Right renal pelvis (tissue), 4 donors: ENCODE measurements at places on chromosomes 5 and 9.

DNA sequence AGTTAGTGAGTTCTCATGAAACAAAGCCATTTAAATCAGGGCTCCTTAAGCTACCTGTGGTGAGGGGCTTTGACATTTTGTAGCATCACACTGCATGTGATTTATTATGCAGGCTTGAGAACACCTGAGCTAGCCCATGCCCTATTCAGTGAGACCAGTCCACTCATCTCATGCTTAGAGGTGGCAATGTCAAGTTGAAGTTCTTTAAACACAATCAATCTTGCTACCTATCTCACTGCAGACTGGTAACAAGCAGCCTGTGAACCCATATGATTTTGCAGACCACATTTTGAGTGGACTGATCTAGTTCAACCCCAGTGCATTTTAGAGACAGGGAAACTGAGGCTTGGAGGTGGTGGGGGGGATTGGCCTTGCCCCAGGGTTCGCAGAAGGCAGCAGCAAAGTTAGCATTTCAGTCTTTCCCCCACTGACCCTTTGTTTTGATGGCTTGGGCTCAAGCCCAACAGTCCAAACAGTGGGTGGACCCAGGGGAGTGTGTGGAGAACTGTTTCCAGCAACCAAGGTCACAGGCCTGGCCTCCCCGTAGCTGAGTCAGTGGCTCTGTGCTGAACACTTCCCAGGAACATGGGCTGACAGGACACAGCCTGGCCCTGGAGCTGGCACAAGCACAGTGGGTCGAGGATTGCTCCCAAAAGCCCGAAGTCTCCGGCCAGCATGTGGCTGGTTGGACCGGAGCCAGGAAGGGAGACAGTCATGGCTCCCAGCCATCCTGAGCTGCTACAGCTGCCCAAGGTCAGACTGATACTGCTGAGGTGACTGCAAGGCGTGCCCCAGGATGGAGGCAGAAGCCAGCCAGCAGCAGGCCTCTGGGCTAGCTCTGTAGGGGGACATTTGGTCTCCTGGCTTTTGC, 95.3 kb downstream of the RGS3 start:
- no peak for DNase-seq

DNA sequence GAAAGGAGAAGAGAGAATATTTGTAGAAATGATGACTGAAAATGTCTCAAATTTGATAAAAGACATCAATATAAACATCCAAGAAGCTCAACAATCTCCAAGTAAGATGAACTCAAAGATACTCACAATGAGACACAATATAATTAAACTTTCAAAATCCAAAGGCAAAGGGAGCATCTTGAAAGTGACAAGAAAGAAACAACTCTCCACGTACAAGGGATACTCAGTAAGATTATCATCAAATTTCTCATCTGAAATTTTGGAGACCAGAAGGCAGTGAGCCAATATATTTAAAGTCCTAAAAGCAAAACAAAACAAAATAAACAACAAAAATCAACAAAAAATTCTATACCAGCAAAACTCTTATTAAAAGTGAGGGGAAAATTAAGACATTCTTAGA, 428.7 kb downstream of the NFIB start:
- DNase-seq = no peak

DNA sequence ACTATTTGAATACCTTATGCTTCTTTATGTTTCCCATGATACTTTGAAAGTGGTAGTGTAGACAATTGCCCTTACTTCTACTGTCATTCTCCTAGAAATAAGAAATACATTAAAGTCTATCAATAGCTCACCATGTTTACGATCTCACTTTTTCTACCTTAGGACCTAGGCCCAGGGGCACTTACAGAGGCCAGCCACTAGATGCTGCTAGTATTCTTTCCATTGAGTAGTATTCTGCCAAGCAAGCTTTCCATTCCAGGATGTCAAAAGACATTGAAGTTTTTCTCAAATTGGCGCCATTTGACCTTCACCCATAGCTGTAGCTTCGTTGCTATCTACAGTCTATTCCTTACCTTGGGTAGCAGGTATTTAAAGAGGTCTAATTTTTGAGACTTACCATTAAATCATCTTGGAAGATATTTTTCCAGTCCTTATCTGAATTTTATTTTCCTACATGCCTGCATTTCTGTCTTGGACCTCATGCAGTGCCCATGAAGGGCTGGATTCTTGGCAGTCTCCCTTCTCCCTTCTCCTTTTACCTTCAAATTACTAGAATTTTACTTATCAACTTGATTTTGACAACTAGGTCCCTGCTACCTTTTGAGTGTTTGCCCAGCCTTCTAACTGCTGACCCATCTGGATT, 246.0 kb upstream of the NUDT12 start:
- peak; percentile 34 for DNase-seq

DNA sequence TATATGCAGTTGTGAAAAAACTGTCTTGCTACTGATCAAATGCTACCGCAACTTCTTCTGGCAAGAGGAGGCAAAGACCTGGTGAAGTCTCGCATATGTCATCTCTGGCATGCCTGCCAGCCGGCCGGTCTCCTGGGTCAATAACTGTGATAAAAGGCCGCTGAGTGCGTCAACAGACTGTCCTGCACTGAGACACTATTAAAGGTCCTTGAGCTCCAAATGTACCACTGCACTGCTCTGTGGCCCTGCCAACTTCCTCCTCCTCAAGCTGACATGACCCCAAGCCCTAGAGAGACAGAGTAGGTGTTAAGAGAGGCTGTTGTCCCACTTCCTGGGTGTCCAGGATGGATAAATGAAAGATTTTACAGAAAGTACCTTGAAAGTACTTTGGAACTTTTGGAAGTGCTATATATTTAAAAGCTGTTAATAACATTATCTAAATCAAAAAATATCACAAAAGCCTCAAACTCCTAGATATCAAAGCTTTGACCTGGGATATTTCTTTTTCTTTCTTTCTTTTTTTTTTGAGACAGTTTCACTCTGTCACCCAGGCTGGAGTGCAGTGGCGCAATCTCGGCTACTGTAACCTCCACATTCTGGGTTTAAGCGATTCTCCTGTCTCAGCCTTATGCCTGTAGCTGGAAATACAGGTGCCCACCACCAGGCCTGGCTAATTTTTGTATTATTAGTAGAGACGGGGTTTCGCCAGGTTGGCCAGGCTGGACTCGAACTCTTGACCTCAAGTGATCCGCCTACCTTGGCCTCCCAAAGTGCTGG, 31.5 kb downstream of the RAPGEF1 start:
- DNase-seq = no peak

- no peak for DNase-seq
Measured at GRCh38 chr5:173517648-173518047, 98.8 kb downstream of the BOD1 start.

DNA sequence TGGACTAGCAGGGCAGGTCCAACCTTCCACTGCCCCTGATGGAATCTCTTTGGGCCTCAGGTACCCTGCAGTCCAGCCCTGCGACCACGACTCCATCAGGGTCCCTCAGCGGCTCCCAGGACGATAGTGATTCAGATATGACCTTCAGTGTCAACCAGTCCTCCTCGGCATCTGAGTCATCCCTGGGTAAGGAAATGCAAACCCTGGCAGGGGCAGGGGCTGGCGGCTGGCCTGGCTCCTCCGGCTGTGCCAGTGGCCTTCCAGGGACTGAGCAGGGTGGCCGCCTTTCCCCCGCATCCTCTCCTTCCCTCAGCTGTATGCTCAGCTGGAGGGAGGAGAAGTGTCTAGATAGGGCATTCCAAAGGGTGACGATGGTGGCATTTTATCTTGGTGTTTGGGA, 45.0 kb downstream of the NEURL1B start:
- no peak for DNase-seq

DNA sequence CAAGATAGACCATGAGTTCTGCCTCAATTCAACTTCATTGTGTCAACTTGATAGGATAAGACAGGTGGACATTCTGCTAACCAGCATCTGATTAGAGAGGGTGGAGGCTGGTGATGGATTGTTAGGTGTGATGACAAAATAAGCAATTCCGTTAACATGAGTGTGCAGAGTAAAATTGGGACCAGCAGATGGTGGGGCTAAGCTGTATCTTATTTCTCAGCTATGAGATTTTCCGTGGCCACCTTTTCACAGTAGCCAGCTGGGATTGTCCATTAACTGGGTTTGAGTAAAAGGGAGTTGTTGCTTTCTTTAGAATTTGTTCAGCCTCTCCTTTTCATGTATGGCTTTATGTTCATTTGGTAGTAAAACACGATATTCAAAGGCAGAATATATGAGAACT, 28.8 kb upstream of the TAL2 start:
- DNase-seq = no peak

DNA sequence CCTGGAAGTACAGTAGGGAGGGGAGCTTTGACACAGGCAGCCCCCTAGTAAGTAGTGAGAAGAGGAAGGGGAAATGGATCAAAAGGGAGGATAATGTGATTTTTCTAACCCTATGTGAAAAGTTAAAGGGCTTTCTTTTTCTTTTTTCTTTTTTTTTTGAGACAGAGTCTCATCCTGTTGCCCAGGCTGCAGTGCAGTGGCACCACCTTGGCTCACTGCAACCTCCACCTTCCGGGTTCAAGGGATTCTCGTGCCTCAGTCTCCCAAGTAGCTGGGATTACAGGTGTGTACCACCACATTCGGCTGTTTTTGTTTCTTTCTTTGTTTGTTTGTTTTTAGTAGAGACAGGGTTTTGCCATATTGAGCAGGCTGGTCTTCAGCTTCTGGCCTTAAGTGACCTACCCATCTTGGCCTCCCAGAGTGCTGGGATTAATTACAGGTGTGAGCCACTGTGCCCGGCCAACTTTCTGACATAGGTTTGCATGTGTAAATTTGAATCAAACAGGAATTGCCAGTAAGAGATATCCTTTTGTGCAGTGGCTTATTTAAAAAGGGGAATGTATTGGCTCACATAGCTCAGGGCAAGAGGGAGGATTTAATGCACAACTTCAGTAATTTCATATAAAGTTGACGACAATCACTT, 13.4 kb upstream of the PRDM6 start:
- DNase-seq = no peak

GRCh38 chr5:68440651-68441050, 225.1 kb downstream of the PIK3R1 start:
- no peak for DNase-seq

- peak; percentile 63 for DNase-seq
Measured at GRCh38 chr5:132012371-132013005, 1.0 kb upstream of the ACSL6 start.

- DNase-seq = no peak
Measured at GRCh38 chr5:130138406-130139045, 234.3 kb downstream of the CHSY3 start.

GRCh38 chr5:33832404-33833236, 59.2 kb downstream of the ADAMTS12 start:
- no peak for DNase-seq

- DNase-seq = no peak
Measured at GRCh38 chr5:54113060-54113459, 197.3 kb downstream of the ARL15 start.

- DNase-seq = no peak
Measured at GRCh38 chr5:169270827-169271226, 30.1 kb downstream of the SLIT3 start.

- DNase-seq = no peak
Measured at GRCh38 chr5:109614981-109615380, 74.7 kb upstream of the MAN2A1 start.

DNA sequence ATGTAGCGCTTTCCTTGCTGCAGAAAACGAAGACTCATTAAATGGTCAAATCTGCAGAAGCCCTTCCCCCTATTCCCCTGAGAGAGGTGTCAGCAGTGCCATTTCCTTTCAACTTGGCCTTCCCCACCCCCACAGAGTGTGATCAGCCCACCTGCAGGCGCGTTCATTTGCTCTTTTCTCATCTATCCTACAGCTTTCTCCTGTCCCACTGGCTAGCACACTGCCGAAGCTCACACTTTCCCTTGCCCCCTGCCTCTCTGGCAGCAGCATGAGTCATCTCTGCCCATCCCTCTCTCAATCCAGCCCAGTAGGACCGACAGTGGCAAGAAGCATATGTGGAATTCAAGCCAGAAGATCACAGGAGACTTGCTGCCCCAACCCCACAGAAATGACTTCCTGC, 213.8 kb downstream of the FAM114A2 start:
- no peak for DNase-seq

DNA sequence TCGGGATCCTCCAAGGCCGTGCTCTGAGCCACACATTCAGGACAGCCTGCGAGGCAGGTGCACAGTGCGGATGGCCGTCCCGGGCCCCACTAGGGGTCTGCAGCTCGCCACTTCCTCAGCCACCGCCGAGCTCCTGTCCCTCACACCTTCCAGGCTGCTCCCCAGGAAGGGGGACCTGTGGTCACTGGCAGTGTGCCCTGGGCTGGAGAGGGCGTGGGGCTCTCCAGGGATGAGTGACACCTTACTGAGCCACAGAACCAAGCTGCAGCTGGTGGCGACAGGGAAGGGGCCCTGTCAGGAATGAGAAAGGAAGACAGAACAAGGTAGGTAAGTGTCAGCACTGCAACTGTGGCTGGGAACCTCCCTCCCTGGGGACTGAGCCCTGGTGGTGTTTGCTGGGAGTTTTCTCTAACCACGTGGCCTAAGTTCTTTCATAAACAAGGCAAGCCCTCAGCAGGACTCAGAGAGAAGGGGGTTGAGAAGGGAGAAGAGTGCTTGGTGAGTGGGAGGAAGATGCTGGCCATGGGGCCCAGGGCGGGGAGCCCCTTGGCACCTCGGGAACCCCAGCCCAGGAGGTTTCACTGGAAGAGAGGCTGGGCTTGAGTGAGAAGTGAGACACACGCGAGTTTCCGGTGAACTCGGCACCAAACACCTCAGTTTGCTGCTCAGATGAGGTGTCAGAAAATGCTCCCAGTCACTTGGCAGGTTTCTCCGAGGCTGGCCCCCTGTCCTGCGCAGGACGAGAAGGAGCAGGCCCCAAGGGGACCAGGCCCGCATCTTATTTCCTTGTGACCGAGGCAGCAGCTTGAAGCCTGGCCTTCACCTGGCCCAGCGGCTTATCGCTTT, 5.2 kb downstream of the IL13 start:
- no peak for DNase-seq

DNA sequence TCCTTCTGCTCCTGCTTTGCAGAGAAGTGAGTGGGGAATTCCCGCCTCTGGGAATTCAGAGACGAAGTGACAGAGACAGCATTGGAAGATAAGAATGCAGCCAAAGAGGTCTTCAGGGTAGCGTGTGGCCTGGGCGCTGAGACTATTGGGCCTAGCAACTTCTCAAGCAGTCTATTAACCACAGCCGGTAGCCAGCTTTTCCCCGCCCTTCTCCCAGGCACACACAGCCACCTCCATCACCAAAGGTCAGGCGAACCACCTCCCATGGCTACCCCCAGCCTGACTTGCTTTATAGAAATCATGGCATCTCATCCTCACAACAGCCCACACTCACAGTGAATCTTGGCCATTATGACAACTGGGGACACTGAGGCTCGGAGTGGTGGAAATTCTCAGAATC, 124.2 kb downstream of the KCNIP1 start:
- no peak for DNase-seq
